ENCODE measurements at places on chromosomes 5 and 9. TPM values are rescaled to one million over a fixed set of nuclear protein-coding genes. Genes with fewer than 3 reads are reported as not detected.
A peak's percentile ranks its signal among the peaks of the same experiment; 100 is the strongest.

Gene PCDHA9
- not detected for polyA plus RNA-seq

Gene CD72
- polyA plus RNA-seq, result 6.2 TPM

Gene TEK
- not detected for polyA plus RNA-seq

Gene PCDHGA8
- 0.07 TPM for polyA plus RNA-seq

Gene ALDH1A1
- not detected for polyA plus RNA-seq

DNA sequence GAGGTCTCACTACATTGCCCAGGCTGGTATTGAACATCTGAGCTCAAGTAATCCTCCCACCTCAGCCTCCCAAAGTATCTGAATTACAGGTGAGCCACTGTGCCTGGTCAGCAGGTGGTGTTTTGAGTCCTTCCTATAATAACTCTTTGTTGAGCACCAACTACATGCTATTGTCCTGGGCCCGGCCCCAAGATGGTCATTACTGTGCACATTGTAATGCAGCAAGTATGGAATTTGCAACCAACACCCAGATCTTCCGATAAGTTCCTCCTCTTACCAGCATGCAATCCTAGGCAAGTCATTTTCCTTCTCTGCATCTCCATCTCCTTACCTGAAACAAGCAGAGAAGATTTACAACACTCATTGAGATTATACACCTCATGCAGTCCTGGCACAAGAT, 510.3 kb upstream of the KLF4 start:
- no peaks in the 10 kb centered on the region for H3K27me3 ChIP-seq
- H3K4me3 ChIP-seq, result no peak overlapping the region
- DNase-seq, result no peak
- no peaks in the 10 kb centered on the region for H3K36me3 ChIP-seq
- H3K27ac ChIP-seq, result no peak overlapping the region

DNA sequence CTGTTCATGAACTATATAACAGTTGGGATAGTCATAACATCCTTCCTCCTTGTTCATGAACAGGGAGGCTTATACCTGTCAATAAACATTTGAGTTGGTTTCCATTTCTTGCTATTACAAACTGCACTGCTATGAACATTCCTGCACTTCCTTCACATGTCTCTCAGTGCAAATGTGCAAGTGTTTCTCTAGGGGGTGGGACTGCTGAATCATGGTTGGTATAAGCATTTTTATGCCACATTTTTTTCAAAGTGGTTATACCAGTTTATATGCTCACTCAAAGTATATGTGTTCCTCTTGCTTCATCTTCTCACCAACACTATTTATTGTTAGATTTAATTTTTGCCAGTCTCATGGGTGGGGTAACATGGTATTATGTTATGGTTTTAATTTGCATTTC, 25.8 kb upstream of the TPD52L3 start:
- no peak overlapping the region for H3K27ac ChIP-seq
- no peak overlapping the region for H3K4me3 ChIP-seq
- H3K36me3 ChIP-seq, result no peaks in the 10 kb centered on the region
- DNase-seq, result no peak
- H3K27me3 ChIP-seq, result no peaks in the 10 kb centered on the region

DNA sequence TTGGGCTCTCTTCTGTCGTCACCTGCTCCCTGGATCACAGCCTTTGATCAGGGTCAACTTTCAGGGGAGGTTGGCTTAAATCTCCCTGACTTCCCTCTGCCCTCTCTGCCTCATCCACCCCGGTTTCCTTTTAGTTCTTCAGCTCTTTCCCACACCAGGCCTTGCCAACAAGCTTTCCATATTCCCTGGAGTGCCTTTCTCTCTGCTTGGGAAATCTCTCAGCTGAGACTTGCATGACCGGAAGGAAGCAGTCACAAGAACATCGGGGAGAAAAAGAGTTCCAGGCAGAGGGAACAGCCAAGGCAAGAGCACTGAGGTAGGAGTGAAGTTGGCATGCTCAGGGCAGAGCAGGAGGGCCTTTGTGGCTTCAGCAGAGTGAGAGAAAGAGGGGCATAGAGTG, 88.4 kb upstream of the HSPA9 start:
- no peak overlapping the region for H3K27ac ChIP-seq
- H3K27me3 ChIP-seq, result peaks cover 37% of the 10 kb centered on the region
- no peak for DNase-seq
- no peaks in the 10 kb centered on the region for H3K36me3 ChIP-seq
- peaks cover 26% of the 10 kb centered on the region for H3K4me1 ChIP-seq

GRCh38 chr9:137269231-137269772, 8.2 kb upstream of the TOR4A start:
- peaks cover 17% of the 10 kb centered on the region for H3K36me3 ChIP-seq
- H3K4me3 ChIP-seq, result no peak overlapping the region
- H3K4me1 ChIP-seq, result peaks cover 8% of the 10 kb centered on the region

- no peak overlapping the region for H3K4me3 ChIP-seq
- H3K27me3 ChIP-seq, result peaks cover 6% of the 10 kb centered on the region
- no peaks in the 10 kb centered on the region for H3K36me3 ChIP-seq
- no peak overlapping the region for H3K27ac ChIP-seq
- no peak for DNase-seq
- H3K4me1 ChIP-seq, result peaks cover 23% of the 10 kb centered on the region
These were observed 119.6 kb upstream of the IL12B start for GRCh38 chr5:159449925-159450324.

GRCh38 chr5:141765896-141766551, 84.0 kb upstream of the ARAP3 start:
- no peaks in the 10 kb centered on the region for H3K36me3 ChIP-seq
- no peak overlapping the region for H3K4me3 ChIP-seq
- DNase-seq, result no peak
- H3K27me3 ChIP-seq, result peaks cover 11% of the 10 kb centered on the region
- no peaks in the 10 kb centered on the region for H3K4me1 ChIP-seq
- H3K27ac ChIP-seq, result no peak overlapping the region

- H3K4me1 ChIP-seq, result peaks cover 95% of the 10 kb centered on the region
- DNase-seq, result no peak
- peak overlapping the region; percentile 92 for H3K27ac ChIP-seq
- H3K4me3 ChIP-seq, result no peak overlapping the region
- no peaks in the 10 kb centered on the region for H3K27me3 ChIP-seq
These were observed 35.8 kb downstream of the PIK3R1 start for GRCh38 chr5:68251386-68251785.

- H3K4me3 ChIP-seq, result peak overlapping the region; percentile 4
- peaks cover 69% of the 10 kb centered on the region for H3K4me1 ChIP-seq
- peaks cover 2% of the 10 kb centered on the region for H3K27me3 ChIP-seq
- peak overlapping the region; percentile 25 for H3K27ac ChIP-seq
- DNase-seq, result no peak
These were observed 61.6 kb downstream of the FNBP1 start for GRCh38 chr9:129981180-129981907.

GRCh38 chr5:104370523-104370922, 807.9 kb upstream of the NUDT12 start:
- no peaks in the 10 kb centered on the region for H3K4me1 ChIP-seq
- DNase-seq, result no peak
- H3K4me3 ChIP-seq, result no peak overlapping the region
- H3K36me3 ChIP-seq, result no peaks in the 10 kb centered on the region

DNA sequence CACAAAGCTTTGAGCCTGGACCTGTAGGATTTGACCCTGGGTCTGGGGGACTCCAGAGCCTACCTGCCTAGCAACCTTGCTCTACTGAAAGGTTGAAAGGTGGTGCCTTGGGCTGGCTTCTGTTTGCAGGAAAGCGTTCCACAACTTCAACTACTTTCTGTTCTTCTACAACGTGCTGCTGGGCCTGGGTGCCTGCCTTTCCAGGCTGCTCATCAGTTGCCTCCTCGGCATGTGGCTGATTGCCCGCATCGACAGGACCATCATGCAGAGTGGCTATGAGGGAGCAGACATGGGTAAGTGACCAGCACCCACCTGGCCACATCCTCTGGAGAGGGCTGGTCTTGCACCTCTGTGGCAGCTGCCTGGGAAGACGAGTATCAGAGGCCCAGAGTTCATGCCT, 13.6 kb upstream of the CCDC180 start:
- H3K27me3 ChIP-seq, result no peaks in the 10 kb centered on the region
- DNase-seq, result no peak
- peaks cover 54% of the 10 kb centered on the region for H3K36me3 ChIP-seq
- H3K4me3 ChIP-seq, result no peak overlapping the region
- H3K4me1 ChIP-seq, result peaks cover 30% of the 10 kb centered on the region

- peaks cover 16% of the 10 kb centered on the region for H3K36me3 ChIP-seq
- H3K4me3 ChIP-seq, result no peak overlapping the region
- no peaks in the 10 kb centered on the region for H3K4me1 ChIP-seq
- H3K27me3 ChIP-seq, result no peaks in the 10 kb centered on the region
- peak overlapping the region; percentile 16 for H3K27ac ChIP-seq
- DNase-seq, result no peak
These were observed 159.3 kb downstream of the NR3C1 start for GRCh38 chr5:143244000-143244736.

- H3K4me1 ChIP-seq, result no peaks in the 10 kb centered on the region
- H3K27ac ChIP-seq, result no peak overlapping the region
- no peak for DNase-seq
- no peak overlapping the region for H3K4me3 ChIP-seq
- H3K27me3 ChIP-seq, result peaks cover 1% of the 10 kb centered on the region
- H3K36me3 ChIP-seq, result no peaks in the 10 kb centered on the region
These were observed 548.4 kb downstream of the LRRC70 start for GRCh38 chr5:63127054-63127453.

GRCh38 chr9:4206718-4207117, 93.2 kb downstream of the GLIS3 start:
- no peak overlapping the region for H3K27ac ChIP-seq
- peaks cover 2% of the 10 kb centered on the region for H3K27me3 ChIP-seq
- H3K4me1 ChIP-seq, result no peaks in the 10 kb centered on the region
- peaks cover 4% of the 10 kb centered on the region for H3K36me3 ChIP-seq
- H3K4me3 ChIP-seq, result no peak overlapping the region
- DNase-seq, result no peak
